ENCODE measurements at places on chromosomes 1 and 21.
A peak's percentile ranks its signal among the peaks of the same experiment; 100 is the strongest.

DNA sequence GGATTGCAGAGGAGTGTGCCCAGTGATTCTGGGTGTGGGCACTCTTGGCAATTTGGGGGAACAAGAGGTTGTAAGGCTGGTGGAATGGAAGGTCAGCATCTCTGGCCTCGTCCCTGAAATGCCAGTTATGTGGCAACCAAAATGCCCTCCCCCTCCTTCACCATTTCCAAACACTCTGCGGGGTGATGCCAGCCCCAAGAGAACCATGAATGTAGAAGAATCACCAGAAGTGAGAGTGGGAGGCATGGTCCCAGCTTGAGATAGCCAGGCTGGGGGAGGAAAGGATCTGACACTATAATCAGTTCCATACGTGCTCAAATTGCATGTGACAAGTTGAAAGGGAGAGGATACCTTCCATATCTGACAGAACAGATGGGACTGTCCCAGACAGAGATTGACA is 88.7 kb upstream of the EDN2 start:
- peaks cover 35% of the 10 kb centered on the region for H3K4me1 ChIP-seq
- H3K27ac ChIP-seq, result peak overlapping the region; percentile 10
- no peak overlapping the region for H3K4me3 ChIP-seq
- peaks cover 98% of the 10 kb centered on the region for H3K36me3 ChIP-seq
- no peaks in the 10 kb centered on the region for H3K27me3 ChIP-seq

GRCh38 chr1:93749487-93749886 is 67.8 kb upstream of the BCAR3 start:
- no peak overlapping the region for H3K4me3 ChIP-seq
- peaks cover 28% of the 10 kb centered on the region for H3K4me1 ChIP-seq
- no peaks in the 10 kb centered on the region for H3K36me3 ChIP-seq
- no peak for DNase-seq

DNA sequence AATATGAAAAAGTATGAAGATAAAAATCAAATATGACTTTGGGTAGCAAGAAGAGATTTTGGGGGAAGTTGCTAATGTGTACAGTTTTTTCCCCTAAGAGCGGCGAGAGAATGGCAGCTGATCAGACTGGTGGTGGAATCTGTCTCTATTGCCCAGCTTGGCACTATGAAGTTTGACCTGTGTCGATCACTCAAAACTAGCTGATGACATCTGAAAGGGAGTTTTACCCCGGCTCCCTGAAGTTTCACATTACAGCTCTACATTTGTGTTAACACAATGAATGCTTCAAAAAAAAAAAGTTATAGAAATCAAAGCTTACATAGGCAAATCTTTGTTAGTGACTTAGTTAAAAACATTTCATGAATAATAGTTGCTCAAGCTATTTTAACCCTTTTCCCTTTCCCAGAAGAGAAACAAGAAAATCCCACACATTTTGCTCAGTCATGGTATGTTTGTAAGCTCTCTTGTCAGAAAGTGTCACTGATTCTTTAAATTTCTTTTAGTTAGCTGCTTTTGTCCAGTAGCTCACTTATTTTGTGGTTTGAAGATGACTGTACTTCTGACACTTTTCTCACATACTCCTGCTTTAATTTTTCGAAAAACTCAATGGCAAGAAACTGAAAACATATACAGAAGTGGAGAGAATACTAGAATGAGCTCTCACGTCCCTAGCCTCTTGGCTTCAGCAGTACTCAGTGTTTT is 41.3 kb downstream of the DYRK1A start:
- DNase-seq, result no peak
- H3K36me3 ChIP-seq, result peaks cover 11% of the 10 kb centered on the region
- no peaks in the 10 kb centered on the region for H3K4me1 ChIP-seq
- no peaks in the 10 kb centered on the region for H3K27me3 ChIP-seq

GRCh38 chr1:100394285-100394684 is 42.0 kb downstream of the CDC14A start:
- no peak overlapping the region for H3K4me3 ChIP-seq
- peaks cover 1% of the 10 kb centered on the region for H3K4me1 ChIP-seq
- no peaks in the 10 kb centered on the region for H3K27me3 ChIP-seq
- H3K36me3 ChIP-seq, result peaks cover 20% of the 10 kb centered on the region
- H3K27ac ChIP-seq, result no peak overlapping the region
- DNase-seq, result no peak

- no peaks in the 10 kb centered on the region for H3K27me3 ChIP-seq
- DNase-seq, result peak; percentile 46
- no peaks in the 10 kb centered on the region for H3K36me3 ChIP-seq
- 0 out of 2 replicates have a peak overlapping the region, but pooled peaks have one; percentile 8 for H3K27ac ChIP-seq
- no peak overlapping the region for H3K4me3 ChIP-seq
- peaks cover 33% of the 10 kb centered on the region for H3K4me1 ChIP-seq
These were observed 35.6 kb downstream of the ADARB1 start for GRCh38 chr21:45109831-45110492.

DNA sequence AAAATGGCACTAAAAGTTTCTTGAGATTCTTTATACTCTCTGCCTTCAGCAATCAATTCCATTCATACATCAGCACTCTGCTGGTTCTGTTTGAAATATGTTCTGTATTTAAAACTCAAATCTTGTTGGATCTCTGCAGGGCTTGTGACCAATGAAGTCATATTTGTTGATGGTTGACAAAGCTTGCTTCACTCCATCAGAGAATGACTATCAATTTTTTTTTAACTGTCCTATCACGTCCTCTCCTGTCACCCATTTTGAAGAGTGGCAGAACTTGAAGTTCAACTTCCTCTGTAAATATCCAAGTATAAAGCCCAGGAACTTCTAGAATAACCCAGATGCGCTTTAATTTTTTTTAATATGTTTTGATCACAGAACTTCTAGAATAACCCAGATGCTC is 10.9 kb downstream of the PRDX6 start:
- no peaks in the 10 kb centered on the region for H3K4me1 ChIP-seq
- H3K4me3 ChIP-seq, result no peak overlapping the region
- no peaks in the 10 kb centered on the region for H3K27me3 ChIP-seq
- DNase-seq, result no peak
- H3K36me3 ChIP-seq, result peaks cover 63% of the 10 kb centered on the region

DNA sequence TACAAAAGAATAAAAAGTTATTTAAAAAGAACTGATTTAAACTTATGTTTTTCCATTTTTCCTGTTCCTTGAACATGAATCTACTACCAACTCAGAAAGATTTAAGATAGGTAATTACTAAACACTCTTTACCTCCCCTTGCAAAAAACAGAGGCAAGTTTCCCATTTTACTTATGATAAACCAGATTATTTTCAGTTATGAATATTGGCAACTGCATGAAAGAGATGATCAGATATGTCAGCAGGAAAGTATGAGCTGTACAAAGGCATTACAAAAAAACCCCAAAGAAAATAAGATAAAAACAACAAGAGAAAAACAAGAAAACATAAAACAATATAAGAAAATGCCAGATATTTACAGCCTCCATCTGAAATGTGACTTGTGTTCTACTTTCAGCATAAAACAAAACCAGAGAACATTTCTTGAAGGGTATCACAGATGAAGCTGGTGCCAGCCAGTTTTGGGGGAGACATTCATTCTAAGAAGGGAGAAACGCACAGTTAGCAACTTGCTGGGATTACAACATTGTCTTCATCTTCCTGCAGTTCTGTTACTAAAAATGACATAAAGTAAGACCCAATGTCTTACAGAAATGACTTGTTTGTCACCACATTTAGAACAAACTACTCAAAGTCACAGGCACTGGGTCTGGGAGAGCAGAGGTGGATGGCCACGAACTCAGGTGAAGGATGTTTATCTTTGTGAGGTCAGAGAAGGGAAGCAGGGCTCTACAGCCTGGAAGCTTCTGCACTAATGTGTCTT is 19.1 kb downstream of the ZC3H12A start:
- H3K4me3 ChIP-seq, result no peak overlapping the region
- no peak for DNase-seq
- no peaks in the 10 kb centered on the region for H3K4me1 ChIP-seq
- no peaks in the 10 kb centered on the region for H3K27me3 ChIP-seq
- no peak overlapping the region for H3K27ac ChIP-seq

GRCh38 chr1:24535778-24536177 is 20.1 kb upstream of the NCMAP start:
- DNase-seq, result no peak
- H3K4me1 ChIP-seq, result peaks cover 24% of the 10 kb centered on the region
- H3K27ac ChIP-seq, result no peak overlapping the region
- peaks cover 3% of the 10 kb centered on the region for H3K27me3 ChIP-seq

DNA sequence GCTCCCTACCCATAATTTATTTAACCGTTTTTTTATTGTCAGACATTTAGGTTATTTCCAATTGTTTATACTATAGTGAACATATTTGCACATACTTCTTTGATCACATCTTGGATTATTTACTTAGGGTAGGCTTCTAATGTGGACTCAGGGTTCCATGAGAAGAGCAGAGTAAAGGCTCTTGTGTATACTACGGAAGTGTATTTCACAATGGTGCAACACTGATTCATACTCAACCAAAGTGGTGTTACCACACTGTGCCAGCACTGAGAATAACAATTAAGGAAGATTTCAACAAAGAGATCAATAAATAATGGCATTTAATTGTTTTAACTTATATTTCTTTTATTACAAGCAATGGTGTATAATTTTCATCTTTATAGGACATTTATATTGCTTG is 251.2 kb downstream of the ZNF326 start:
- no peaks in the 10 kb centered on the region for H3K4me1 ChIP-seq
- no peaks in the 10 kb centered on the region for H3K36me3 ChIP-seq
- no peak for DNase-seq

GRCh38 chr1:119226321-119226720 is 85.9 kb upstream of the WARS2 start:
- H3K4me1 ChIP-seq, result no peaks in the 10 kb centered on the region
- no peaks in the 10 kb centered on the region for H3K36me3 ChIP-seq
- H3K27me3 ChIP-seq, result no peaks in the 10 kb centered on the region
- no peak for DNase-seq

DNA sequence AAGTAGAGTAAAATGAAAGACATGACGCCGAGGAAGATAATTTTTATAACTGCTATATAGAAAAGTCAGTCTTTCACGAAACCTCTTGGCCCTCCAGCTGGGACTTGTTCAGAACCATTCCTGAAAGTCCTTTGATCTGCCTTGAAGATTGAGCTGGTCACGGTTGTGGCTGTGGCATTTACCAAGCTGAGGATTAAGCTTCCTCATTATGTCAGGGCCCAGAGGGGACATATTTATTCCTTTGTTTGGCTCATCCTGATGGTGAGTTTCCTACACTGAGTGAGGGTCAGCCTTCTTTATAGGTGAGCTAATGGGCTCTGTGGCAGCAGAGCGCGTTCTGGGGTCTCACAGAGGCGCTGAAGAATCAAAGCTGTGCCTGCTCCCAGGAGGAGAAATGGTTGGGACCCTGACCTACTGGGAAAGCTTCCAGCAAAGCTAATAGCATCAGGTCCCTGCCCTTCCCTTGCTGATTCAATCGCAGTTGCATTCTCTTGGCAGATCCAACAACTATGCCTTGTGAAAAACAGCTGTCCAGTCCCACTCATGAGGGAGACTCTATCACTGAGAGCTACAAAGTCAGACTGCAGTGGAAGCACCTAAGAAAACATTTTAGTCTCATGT is 43.2 kb upstream of the PBX1 start:
- H3K27me3 ChIP-seq, result no peaks in the 10 kb centered on the region
- no peak overlapping the region for H3K4me3 ChIP-seq
- H3K4me1 ChIP-seq, result no peaks in the 10 kb centered on the region

DNA sequence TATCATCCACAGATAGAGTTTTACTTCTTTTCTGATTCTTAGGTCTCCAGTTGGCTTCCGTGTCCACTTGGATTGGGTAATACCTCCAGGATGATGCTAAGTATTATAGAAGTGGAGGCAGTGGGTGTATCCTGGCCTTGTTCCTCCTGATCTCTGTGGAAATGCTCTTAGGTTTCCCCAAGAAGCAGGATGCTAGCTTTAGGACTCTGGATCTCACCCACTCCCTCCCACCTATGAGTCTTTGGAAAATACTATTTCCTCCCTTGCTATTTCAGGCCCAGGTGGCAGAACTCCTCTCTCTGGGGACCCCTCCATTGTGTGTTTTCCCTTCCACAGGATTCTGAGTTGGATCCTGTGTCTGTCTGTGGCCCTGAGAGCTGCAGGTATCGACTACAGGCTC is 86.7 kb downstream of the SIM2 start:
- H3K27ac ChIP-seq, result no peak overlapping the region
- H3K36me3 ChIP-seq, result no peaks in the 10 kb centered on the region
- H3K4me3 ChIP-seq, result no peak overlapping the region
- no peaks in the 10 kb centered on the region for H3K4me1 ChIP-seq

DNA sequence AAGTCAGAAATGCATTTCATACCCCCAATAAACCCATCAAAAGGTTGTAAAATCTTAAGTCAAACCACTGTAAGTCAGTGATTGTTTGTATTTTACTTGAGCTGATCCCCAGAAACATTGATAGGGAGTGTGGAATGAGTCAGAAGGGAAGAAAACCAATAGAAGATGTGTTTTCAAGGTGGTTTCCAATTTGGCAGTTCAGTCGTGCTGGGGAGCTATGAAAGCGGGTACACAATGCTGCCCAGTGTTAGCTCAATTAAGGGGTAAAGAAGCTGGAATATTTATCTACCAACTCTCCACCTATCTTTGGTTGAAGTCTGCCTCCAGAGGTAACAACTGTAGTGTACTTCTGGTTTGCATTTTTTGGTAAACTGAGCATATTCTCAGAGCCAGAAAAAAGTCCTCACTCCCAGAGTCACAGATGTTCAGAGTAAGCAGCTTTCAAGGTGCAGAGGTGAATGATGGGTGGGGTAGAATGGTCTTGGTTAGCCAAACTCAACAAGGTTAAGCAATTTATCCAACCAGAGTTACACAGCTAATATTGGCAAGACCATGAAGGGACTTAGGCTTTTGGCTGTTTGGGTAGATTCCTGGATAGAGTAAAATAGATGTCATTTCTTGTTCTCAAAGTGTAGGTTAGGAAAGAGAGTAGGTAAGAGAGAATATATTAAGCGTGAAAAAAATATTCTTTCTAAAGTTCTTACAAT is 202.9 kb upstream of the ADGRL2 start:
- H3K27me3 ChIP-seq, result no peaks in the 10 kb centered on the region
- H3K36me3 ChIP-seq, result no peaks in the 10 kb centered on the region
- no peak overlapping the region for H3K4me3 ChIP-seq
- no peak for DNase-seq
- H3K4me1 ChIP-seq, result no peaks in the 10 kb centered on the region
